NCI-H524 treated with DMSO at 0.1 percent for 48 hours (cell line): ENCODE measurements at places on chromosomes 12 and 14.
A peak's percentile ranks its signal among the peaks of the same experiment; 100 is the strongest.

DNA sequence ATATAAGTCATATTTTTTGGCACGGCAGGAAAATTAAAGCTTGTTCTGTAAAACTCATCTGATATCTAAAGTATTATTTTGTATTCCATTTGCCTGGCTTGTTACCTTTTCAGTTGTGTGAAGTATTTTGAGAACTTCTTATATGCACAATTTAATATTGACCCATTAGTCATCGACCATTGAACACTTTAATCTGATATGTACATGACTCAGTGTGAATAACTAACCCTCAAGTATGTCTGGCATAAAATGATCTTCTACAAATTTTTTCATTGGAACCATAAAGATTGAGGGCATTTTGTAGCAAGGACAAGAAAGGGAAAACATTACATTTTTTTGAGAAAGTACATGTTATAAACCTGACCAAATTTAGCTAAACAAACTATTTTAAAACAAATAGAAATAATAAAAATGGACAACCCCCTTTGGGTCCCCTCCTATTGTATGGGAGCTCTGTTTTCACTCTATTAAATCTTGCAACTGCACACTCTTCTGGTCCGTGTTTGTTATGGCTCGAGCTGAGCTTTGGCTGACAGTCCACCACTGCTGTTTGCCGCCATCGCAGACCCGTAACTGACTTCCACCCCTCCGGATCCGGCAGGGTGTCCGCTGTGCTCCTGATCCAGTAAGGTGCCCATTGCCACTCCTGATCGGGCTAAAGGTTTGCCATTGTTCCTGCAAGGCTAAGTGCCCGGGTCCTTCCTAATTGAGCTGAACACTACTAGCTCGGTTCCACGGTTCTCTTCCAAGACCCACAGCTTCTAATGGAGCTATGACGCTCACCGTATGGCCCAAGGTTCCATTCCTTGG lies 118.8 kb downstream of the SLC6A15 start:
- DNase-seq = no peak

DNA sequence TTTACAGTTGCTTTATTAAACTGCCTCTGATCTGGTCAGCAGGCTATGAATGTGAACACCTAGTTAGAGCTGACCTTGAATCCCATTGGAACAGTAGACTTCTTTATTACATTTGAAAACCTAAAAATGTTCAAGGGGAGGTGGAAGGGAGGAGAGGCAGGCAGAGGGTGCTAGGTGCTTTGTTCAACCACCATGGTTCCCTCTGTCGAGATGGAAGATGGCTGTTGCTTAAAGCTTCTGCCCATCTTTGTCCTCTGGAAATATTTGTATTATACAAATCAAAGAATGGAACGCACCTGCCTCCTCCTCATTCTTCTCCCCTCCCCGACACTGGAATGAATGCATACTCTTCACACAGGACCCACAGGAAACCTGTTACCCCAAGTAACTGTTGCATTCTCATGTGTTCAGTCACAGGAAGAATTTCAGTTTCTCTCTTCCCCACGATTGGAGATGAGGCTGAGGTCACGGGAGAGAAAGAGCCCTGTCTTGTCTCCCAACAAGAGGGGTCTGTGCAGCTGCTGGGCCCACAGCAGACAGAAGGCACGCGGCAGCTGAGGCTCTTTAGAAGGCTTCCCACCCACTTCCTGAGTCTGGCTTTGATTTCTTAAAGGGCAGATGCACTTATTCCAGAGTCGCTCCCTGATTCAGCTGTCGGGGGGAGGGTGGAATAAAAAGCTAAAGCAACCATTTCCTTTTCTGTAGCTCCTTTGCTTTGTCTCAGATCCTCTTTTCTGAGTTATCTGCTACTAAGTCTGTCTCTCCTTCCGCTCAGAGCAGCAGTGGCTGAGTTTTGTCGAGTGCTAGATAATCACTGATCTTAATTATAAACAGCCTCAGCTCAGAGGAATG lies 217.9 kb upstream of the BTG1 start:
- peak; percentile 58 for DNase-seq

DNA sequence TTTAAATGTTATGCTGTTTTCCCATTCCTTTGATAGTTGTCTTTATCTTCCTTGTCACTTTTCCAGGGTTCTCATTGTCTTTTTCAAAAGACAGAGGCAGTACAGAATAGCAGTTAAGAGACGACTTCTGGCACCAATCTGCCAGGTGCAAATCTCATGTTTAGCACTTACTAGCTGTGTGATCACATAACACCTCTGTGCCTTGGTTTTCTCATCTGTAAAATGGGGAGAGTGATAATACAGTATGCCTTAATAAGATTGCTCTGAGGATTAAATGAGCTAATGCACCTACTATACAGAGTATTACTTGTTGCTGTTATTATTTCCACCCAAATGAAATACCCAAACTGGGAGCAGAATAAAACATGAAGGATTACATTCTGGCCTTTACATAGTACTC lies 4.8 kb downstream of the GPR135 start:
- no peak for DNase-seq

GRCh38 chr12:130357241-130357640 lies 19.6 kb downstream of the PIWIL1 start:
- no peak for DNase-seq

DNA sequence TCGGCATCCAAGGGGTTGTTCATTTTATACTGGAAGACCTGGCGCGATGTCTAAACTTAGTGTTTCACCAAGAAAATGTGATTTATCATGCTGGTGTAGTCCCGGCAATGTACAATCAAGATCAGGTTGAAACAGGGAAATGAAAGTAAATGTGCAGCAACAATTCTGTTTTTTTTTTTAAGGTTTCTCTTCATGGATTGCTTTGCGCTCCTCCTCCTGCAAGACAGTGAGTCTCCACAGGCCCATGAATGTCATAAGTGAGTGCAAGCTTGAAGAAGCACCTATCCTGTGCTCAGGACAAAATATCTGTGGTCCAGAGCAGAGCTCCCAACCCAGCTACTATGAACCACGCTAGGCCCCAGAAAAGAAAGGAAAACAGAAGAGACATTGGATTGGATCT lies 143.4 kb downstream of the KCNK10 start:
- DNase-seq = no peak

DNA sequence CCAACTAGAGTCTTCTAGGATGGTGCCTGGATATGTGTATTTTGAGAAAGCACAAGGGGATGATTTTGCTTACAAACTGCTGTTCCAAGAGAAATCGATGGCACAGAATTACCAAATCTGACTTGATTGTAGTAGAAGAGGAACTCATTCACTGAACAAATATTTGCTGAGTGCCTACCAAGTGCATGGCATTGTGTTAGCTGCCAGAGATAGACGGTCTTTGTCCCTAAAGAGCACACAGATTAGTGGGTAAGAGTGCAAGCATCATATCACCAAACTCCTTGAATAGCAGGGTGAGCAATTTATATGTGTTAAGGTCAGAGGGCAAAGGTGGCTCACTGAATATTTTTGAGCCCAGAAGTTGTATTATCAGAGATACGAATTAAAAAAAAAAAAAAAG lies 3.5 kb upstream of the FOXN3 start:
- no peak for DNase-seq

- no peak for DNase-seq
These were observed 4.7 kb upstream of the ZNF384 start for GRCh38 chr12:6693832-6694355.

DNA sequence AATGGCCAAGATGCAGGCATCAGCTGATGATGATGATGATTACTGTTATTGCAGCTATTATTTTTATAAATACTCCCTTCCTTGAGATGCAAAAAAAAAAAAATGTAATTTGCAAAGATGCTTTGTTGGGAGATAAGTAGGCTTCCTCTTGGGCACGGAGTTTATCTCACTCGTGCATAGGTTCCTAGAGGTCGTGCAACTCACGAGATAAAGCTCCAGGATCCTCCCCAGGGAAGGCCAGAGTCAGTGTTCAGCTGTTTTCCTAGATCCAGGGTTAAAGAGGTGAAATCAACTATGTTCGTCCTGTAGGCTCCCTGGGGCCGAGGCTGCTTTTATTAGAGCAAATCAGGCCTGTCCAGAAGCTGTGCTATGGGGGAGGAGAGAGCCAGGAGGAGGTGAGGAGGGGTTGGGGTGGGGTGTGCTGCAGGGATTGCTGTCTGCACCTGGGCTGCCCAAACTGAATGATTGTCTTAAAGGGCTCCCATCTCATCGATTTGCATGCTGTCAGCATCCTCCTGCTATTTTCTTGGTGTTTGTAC lies 270.3 kb downstream of the NRXN3 start:
- DNase-seq = no peak

- DNase-seq = no peak
These were observed 74.0 kb upstream of the G2E3 start for GRCh38 chr14:30484976-30485375.

- DNase-seq = no peak
These were observed 127.5 kb downstream of the TGFB3 start for GRCh38 chr14:75854111-75854799.

DNA sequence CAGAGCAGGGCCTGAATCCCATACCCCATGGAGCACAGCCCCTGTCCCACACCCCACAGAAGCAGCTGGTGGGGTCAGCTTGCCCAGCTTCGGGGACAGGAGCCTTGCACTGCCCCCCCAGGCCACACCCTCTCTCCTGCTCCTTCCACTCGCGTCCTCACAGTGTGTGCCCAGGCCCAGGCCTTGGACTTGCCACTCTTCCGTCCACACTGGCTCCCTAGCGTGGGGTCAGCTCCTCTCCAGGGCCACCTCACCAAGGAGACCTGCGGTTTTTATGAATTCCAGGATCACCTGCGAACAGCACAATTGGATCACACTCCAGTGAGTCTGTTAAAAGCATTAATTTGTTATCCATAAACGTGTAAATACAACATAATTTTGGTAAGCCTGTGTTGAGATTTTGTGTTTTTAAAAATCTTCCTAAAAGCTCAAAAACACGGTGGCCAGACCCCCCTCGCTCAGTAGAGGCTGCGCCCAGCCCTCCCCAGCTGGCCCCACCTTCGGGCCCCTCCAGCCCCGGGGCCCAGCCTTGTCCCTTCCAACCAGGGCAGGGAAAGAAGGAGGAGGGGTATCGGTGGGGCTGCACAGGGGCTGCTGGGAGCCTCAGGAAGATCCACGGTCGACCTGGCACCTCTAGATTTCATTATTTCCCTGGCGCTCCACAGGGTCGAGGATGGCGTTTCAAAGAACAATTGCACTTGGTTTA lies 12.0 kb downstream of the GALNT9 start:
- DNase-seq = no peak

DNA sequence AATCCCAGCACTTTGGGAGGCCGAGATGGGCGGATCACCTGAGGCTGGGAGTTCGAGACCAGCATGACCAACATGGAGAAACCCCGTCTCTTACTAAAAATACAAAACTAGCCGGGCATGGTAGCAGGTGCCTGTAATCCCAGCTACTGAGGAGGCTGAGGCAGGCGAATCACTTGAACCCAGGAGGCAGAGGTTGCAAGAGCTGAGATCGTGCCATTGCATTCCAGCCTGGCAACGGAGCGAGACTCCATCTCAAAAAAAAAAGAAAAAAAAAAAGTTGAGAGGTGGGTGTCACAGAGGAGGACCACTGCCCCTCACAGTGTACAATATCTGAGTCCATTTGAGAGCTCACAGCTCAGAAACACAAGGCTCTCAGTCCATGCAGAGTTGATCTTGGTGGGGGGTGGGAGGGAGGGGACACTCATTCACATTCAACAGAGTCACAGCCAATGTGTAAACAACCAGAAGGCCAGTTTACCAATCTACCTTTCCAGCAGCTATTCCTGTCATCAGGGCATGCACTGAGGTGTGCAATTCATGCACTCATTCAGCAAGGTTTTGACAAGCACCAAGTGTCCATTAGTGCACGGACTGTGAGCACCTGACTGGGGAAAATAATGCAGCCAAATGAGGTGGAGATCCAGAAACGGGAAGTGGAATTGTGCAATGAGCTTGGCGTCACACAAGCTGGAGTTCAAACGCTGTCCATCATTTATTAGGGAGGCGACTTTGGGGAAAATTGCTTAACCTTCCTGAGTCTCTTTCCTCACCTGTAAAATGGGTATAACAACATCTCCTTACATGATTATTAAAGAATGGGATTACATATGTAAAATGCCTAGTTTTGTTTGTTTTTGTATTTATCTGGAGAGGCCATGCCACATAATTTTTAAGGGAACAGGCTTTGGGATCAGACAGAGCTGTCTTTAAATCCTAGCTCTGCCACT lies 4.4 kb upstream of the EIF5 start:
- DNase-seq = no peak

DNA sequence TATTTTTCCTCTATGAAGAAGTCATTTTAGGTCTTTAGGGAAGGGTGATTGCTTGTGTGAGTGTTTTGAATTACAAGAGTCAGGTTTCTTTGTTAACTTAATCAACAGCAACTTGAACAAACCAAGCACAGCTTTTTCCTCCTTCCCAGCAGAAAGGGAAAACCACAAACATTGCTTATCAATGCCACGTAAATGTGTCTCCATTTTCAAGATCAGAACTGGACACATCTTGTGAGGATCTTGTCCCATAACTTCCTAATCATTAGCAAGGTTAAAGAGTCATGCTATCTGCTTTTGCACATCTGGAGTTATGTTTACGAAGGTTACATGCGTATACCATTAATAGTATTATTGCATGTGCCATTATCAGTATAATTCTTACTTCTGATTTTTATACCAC lies 248.0 kb upstream of the FLRT2 start:
- DNase-seq = no peak

DNA sequence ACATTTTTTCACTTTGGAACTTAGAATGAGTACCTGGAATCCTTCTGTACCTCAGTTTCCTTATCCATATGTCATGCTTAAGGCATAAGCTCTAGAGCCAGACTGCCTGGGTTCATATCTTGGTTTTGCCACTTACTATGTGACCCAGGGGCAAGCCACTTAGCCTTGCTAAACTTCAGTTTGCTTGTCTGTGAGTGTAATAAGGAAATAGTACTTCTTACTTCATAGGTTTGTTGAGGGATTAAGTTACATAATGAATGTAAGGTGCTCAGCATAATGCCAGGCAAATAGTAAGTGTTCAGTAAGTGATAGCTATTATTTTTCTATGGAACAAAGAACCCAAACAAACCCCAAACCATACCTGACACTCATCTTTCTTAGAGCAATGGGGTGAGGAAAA lies 225.1 kb downstream of the BCAT1 start:
- no peak for DNase-seq

DNA sequence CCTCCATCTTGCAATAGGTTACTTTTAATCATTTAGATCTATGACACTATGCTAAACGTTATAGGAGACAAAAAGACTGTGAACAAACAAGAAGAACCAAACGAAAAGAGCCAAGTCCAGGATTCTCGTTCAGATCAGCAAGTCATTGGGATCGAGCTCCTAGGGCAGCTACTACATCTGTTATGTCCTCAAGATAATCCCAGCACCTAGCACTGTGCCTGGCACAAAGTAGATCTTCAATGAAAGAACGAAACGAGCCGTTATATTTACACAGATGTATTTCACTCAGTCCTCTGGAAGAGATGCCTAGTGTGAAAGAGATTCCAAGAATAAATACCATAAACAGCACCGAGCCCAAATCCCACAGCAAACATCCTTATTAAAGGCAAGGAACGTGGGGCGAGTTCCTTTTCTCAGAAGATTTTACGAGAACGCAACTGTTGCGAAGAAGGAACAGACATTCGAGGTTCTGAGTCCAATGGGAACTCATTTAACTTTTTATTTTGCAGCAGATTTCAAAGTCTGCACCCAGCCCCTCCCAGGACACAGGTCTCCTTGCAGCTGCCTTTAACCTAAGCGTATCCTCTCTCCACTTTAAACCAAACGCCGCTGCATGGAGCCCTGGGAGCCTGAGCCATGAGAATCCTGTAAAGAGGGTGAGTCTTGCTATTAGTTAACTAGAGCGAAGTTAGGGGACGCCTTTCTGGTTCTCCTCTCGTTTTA lies 544 bp upstream of the TDP1 start:
- no peak for DNase-seq
